ENCODE measurements at places on chromosomes 2 and 18. TPM values are rescaled to one million over a fixed set of nuclear protein-coding genes. Genes with fewer than 3 reads are reported as not detected.
A peak's percentile ranks its signal among the peaks of the same experiment; 100 is the strongest.

UGT1A8 gene
- not detected for total RNA-seq

ALPP gene
- not detected for total RNA-seq

CCDC148 gene
- total RNA-seq = not detected

GRCh38 chr2:126952216-126952615 is 53.5 kb downstream of the TEX51 start:
- DNase-seq = no peak

HOXD8 gene
- total RNA-seq = 19.8 TPM

DNA sequence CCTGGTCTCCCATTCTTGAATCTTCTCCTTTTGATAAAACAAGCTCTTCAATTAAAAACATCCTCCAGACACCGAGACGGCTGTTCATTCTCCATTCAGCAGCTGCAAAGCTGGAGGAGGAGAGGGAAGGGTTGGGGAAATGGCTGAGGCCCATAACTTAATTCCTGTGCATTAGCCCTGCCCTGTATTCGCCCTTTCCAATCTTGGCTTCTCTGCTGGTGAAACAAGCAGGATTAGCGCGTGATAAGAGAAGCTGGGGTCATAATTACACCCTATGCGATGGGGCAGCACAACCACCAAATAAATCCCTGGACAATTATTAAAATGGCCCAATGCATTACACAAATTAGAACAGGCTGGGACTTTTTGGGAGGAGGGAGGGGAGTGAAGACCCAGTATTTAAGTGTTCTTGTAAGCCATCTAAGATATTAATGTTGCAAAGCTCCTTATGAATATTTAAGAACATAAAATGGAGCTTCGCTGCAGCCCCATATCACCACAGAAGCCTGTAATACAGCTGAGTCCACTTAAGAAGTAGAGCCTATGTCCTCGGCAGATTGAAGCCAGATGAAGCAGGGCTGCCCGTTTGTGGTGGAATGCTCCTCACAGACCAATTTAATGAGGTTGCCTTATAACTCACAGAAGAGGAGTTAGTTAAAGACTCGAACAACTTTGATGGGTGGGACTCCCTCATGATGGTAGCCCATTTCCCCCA is 176.6 kb upstream of the SKOR2 start:
- no peak for DNase-seq

DNA sequence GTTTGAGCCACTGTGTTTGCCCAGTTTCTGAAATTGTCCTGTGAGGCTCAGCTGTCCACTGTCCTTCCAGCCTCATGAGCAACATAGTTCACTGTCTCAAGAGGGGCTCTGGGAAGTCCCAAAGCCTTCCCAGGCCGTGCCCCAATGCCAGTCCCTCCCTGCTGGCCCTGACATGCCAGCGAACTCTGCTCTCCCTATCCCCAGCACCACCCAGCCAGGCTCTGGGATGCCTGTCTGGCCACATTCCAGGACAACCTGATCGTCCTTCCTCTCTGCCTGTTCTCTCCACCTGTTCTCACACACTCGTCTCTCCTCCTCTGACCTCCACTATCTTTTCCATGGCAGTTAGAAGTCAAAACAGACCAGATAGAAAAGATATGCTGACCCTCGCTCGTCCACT is 278.0 kb upstream of the ID2 start:
- DNase-seq = peak; percentile 35

- no peak for DNase-seq
Measured at GRCh38 chr2:23944527-23944926, 4.3 kb downstream of the UBXN2A start.

DNA sequence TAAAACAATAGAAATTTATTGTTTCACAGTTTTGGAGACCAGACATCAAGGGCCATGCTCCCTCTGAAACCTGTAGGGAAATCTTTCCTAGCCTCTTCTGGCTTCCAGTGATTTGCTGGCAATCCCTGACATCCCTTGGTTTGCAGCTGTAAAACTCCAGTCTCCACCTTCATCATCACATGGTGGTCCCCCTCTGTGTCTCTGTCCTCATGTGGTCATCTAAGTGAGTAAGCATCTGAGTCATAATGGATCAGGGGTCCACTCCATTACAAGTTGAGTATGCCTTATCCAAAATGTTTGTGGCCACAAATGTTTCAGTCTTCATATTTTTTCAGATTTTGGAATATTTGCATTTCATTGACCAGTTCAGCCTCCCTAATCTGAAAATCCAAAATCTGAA is 5.6 kb upstream of the SGPP2 start:
- no peak for DNase-seq

DNA sequence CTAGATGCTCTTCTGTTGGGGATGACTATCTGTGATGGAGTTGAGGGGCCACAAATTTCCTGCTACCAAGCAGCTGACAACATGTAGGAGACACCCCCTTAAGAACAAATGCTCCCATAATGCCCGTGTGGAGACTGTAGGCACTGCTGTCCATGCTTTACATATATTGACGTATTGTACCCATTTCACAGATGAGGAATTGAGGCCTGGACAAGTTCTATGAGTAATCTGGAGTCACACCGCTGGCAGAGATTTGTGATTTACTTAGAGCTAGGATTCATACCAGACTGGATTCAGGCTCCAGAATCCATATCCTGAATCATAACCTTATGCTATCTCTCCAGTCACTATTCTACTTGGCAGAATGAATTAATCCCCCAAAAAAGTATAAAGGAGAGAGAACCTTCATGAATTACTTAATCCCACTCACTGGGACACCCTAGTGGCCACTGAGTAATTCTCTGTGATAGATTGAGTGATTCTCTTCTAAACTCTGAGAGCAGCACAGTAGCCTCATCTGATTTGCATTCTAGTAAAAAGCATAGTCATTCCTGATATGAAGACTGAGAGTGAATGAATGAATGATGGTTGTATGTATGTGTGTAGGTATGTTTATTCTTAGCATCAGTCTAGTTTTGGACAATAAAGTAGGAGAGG is 460.7 kb upstream of the MEIS1 start:
- no peak for DNase-seq

GRCh38 chr2:48733067-48733503 is 22.4 kb downstream of the LHCGR start:
- no peak for DNase-seq

DNA sequence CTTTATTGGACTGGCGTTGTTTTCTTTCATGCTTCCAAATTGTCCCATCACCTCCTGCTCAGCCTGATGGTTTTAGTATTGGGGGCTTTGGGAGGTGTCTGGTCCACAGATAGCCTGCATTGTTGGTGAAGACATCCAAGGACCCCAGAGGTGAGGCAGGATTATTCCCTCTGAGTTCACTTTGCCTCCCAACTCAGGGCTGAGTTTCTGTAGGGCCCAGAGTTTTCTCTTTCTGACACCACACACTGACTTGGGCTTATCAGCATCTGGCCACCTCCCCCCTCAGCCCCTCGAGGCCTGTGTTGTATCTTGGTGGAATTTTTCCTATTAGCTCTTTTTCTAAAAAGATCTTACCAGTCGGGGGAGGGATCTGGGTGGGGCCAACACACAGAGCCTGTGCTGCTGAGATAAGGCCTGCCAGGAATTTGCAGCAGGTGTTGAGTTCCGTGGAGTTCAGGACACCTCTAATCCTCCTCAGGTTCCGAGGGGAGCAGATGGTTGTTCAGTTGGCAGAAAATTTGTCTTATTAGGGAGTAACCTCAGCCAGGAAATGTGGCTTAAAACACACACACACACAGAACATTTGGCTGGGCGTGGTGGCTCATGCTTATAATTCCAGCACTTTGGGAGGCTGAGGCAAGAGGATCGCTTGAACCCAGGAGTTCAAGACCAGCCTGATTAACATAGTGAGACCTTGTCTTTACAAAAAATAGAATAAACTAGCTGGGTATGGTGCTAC is 7.3 kb downstream of the EMILIN2 start:
- no peak for DNase-seq

SDC1 gene
- 0.32 TPM for total RNA-seq

GNAL gene
- 5.9 TPM for total RNA-seq

DNA sequence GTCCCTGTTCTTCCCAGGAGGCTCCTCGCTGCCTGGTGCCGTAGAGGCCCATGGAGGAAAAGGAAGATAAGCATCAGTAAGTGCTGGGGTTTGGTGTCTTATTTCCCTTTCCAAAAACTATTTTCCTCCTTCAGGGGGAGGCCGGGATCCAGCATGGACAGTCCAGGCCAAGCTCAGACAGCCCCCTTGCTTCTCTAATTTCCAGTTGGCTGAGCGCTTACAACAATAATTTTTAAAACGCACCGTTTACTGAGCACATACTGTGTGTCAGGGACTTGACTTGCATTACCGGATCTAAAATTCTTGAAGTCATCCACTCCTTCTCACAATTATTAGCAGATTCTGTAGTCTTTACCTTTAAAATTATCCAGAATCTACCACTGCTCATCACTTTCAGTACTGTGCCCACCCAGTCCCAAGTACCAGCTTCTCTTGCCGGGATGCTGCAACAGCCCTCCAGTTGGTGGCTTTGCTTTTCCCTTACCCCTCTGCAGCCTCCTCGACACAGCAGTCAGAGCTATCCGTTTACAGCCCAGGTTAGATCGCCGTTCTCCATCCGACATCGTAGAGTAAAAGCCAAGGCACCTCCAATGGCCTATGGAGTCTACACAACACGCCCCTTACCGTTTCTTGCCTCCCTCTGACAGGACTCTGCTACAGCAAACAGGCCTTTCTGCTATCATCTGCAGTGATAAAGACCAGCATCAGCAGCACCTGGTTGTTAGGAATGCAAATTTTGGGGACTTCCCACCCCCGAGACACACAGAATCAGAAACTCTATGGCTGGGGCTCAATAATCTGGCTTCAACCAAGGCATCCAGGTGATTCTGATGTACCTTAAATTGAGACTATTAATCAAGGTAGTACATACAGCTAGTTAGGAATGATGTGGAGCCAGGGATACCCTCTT is 75.2 kb upstream of the TSPYL6 start:
- no peak for DNase-seq

Measured in ascending aorta (tissue), 2 donors.